ENCODE measurements at places on chromosomes 5 and 9. TPM values are rescaled to one million over a fixed set of nuclear protein-coding genes. Genes with fewer than 3 reads are reported as not detected.
A peak's percentile ranks its signal among the peaks of the same experiment; 100 is the strongest.

The FYB1 gene
- total RNA-seq = 15.3 TPM

DNA sequence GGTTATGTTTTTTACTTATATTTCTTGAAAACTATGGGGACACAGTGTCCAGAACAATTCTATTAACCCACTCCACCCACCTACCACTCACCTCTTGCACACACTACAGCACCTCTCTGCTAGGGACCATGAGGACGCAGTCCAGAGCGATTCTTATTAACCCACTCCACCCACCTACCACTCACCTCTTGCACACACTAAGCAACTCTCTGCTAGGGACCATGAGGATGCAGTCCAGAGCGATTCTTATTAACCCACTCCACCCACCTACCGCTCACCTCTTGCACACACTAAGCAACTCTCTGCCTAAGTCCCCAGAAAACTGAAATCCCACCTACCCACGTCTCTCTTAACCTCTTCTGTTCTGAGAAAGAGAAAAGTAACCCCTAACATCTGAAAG is 2.2 kb upstream of the SHROOM1 start:
- no peaks in the 10 kb centered on the region for H3K27me3 ChIP-seq
- no peaks in the 10 kb centered on the region for H3K36me3 ChIP-seq
- no peak overlapping the region for H3K27ac ChIP-seq

DNA sequence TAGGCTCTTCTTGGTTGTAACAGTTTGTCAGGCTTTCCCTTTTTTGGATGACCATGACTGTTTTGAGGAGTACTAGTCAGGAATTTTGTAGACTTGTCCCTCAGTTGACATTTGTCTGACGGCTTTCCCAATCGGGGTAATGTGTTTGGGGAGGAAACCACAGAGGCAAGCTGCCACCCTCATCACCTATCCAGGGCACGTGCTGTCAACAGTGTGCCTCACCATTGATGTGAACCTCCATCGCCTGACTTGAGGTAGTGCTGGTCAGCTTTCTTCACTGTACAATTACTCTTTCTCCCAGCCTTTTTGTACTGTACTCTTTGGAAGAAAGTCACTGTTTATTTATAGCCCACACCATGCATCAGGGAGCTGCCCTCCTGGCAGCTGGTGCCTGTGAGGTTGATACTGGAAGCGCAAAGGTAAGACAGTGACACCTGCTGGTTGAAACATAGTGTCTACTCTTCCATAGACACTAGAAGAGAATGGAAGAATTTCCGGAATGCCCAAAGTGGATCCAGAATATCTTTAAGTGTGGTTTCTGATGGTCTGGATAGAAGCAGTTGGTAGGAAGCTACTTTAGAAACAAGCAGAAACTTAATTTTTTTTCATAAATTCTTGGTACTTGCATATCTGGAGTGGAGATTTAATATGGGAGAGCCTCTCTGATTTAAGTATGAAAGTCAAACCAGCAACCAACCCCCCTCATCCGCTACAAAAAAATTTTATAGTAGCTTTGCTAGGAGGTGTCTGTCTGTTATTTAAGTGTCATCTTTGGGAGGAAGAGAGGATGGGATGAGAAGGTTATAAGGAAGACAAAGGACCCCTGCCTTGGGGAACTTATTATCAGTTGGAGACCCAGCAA is 69.3 kb downstream of the SNX30 start:
- no peak overlapping the region for H3K27ac ChIP-seq
- no peaks in the 10 kb centered on the region for H3K36me3 ChIP-seq
- no peak for DNase-seq
- H3K4me1 ChIP-seq = no peaks in the 10 kb centered on the region

The ZNF366 gene
- total RNA-seq = 0.81 TPM

The PCDHB16 gene
- 0.38 TPM for total RNA-seq

- no peaks in the 10 kb centered on the region for H3K36me3 ChIP-seq
- no peak overlapping the region for H3K27ac ChIP-seq
- H3K4me3 ChIP-seq = no peak overlapping the region
- no peaks in the 10 kb centered on the region for H3K4me1 ChIP-seq
- H3K27me3 ChIP-seq = no peaks in the 10 kb centered on the region
Observed at GRCh38 chr5:58803056-58803455, 220.2 kb downstream of the RAB3C start.

GRCh38 chr5:172630482-172630881 is 10.6 kb upstream of the NEURL1B start:
- H3K4me3 ChIP-seq = no peak overlapping the region
- DNase-seq = no peak
- H3K4me1 ChIP-seq = no peaks in the 10 kb centered on the region
- no peaks in the 10 kb centered on the region for H3K27me3 ChIP-seq

- H3K4me3 ChIP-seq = peak overlapping the region; percentile 66
- DNase-seq = no peak
- peak overlapping the region; percentile 81 for H3K27ac ChIP-seq
- H3K36me3 ChIP-seq = no peaks in the 10 kb centered on the region
- H3K27me3 ChIP-seq = no peaks in the 10 kb centered on the region
Observed at GRCh38 chr5:172642926-172643871, 2.1 kb downstream of the NEURL1B start.

The SLC6A7 gene
- not detected for total RNA-seq

- H3K27me3 ChIP-seq = peaks cover 4% of the 10 kb centered on the region
- H3K4me1 ChIP-seq = no peaks in the 10 kb centered on the region
- no peak overlapping the region for H3K4me3 ChIP-seq
Observed at GRCh38 chr9:81408951-81409350, 280.4 kb downstream of the TLE1 start.

The ARSB gene
- total RNA-seq = 11.7 TPM

GRCh38 chr5:127072861-127073846 is at the start of gene C5orf63:
Gene C5orf63, minus strand, starts transcription at chr5:127073502. Its CDS starts 14,507 bp downstream, at chr5:127058995.
- no peaks in the 10 kb centered on the region for H3K27me3 ChIP-seq
- peak within 1 kb of the TSS; percentile 47 for H3K27ac ChIP-seq
- H3K36me3 ChIP-seq = no peaks in the 10 kb centered on the region
- peak within 1 kb of the TSS; percentile 64 for H3K4me3 ChIP-seq

The LAMC3 gene
- total RNA-seq = 3.8 TPM

The NIPAL4 gene
- total RNA-seq = not detected
